Tibial nerve (tissue), 4 donors: ENCODE measurements at places on chromosomes 12 and 14. TPM values are rescaled to one million over a fixed set of nuclear protein-coding genes. Genes with fewer than 3 reads are reported as not detected.

SLC17A8 gene
- not detected for total RNA-seq

VWF gene
- total RNA-seq: 245 TPM

RNF212B gene
- total RNA-seq: not detected

DNA sequence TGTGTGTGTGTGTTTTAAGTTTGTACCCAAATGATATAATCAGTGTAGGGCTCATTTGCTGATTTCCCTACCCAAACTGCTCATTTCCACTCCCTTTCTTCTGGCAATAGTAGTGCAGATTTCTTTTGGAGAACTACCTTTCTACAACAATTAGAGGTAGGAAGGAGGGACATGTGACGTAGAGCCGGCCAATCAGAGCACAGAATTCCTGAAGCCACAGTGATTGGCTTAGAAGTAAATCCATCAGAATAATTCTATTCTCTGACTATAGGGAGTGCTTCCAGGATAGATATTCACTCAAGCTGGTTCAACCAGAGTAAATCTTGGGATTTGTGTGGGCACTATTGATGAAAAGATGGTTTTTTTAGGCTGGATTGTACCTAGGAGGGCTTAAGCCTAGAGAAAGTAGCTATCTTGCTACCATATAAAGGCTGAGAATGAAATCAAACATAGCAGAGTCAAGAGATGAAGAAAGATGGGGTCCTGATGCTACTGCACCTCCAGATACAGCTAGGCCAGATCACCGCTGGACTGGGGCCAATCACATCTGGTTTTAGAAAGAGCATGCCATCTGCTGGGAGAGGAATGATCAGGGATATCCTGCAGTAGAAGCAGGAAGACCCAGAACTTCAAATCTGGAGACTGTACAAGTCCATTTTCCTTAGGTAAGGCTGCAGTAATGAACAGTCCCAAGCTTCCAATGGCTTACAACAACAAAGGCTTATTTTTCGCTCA is 54.1 kb upstream of the NUAK1 start:
- DNase-seq: peak; percentile 39

EFS gene
- 31.4 TPM for total RNA-seq

GRCh38 chr12:27207615-27208413 is 36.3 kb upstream of the STK38L start:
- DNase-seq: no peak

GRCh38 chr12:124588751-124589267 is 21.4 kb upstream of the NCOR2 start:
- DNase-seq: peak; percentile 40

DNA sequence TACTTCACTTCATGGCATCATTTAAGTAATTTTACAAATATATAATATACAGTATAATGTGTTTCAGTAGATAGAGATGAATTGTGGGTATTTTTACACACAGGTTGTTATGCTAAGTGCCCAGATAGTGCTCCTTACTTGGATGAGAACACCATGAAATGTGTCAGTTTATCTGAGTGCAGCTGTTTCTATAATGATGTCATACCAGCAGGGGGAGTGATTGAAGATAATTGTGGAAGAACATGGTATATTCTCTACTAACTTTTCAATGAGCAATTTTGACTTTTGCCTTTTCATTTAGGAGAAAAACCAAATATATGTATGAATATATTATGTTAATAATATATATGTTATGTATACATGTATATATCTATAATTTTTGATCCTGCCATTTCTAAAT is 221.6 kb downstream of the LRRK2 start:
- no peak for DNase-seq

ELK3 gene
- 14.1 TPM for total RNA-seq

ADAMTS20 gene
- total RNA-seq: not detected

LRRK2 gene
- total RNA-seq: 30.0 TPM

DNA sequence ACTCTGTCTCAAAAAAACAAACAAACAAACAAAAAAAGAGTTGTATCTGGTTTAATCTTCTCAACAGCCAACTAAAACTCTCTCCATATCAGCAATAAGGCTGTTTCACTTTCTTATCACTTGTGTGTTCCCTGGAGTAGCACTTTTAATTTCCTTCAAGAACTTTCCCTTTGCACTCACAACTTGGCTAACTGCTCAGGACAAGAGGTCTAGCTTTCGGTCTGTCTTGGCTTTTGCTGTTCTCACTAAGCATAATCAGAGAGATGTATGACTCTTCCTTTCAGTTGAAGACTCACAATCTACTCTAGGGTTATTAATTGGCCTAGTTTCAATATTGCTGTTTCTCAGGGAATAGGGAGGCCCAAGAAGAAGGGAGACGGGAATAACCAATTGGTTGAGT is 12.3 kb downstream of the NEMP1 start:
- DNase-seq: no peak
